NCI-H524 treated with DMSO at 0.1 percent for 48 hours (cell line): ENCODE measurements at places on chromosomes 1 and 21.

DNA sequence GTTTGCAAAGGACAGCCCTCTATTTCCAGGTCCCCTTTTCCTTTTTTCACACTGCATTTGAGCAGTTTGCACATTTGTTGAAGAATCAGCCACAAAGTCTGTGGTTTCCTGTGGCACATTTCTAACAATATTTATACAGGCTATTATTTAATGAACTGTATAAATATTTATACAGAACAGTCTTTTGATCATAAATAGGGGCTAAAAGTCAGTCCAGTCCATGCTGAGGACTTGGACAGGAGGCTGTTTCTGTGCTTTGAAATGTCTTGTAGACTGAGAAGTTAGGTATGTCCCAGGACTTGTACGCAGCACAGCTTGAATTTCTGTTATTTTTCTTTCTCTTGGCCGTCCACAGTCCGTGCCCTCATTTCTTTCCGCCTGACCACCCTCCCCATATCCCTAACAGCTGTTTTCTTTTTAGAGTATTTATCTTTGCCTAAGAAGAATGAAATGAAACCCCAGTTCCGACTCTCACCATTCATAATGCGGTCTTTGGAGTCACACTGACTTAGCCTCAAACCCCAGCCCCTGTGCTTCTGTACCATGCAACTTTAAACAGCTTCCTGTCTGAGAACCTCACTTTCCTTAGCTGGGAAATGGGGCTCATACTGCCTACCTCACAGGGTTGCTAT lies 19.7 kb downstream of the FGGY start:
- DNase-seq, result no peak

GRCh38 chr1:205715628-205716027 lies 34.4 kb downstream of the NUCKS1 start:
- DNase-seq, result no peak

DNA sequence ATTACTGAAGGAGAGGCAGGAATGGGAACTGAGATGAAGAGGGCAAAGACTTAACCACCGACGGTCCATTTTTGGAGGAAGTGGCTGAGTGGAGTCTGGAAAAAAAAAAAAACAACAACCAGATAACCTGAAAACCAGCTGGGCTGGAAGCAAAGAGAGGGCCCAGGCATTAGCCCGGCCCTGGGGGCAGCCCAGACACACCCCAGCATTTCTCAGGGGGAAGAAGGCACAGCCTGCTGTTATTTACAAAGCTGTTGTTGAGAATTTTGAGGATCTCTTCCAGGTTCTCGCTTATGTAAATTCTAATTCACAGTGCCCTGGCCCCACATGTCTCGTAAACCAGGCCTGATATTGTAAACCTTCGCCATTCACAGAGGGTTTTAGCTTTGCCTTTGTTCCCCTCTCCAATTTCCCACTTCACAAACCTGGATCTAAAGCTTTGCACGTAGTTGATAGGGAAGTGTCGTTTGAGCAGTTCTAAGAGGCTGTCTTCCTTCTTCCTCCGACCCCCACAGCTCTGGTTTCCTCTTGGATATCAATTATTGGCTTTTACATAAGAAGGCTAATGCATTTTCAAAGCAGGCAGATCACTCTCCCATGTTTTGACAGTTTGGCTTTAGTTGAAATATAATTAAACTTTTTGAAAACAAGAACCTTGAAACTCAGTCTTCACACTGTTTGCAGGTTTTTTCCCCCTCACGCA lies 161.8 kb upstream of the IRF2BP2 start:
- no peak for DNase-seq

GRCh38 chr1:154400381-154400801 lies 4.8 kb upstream of the IL6R start:
- no peak for DNase-seq

DNA sequence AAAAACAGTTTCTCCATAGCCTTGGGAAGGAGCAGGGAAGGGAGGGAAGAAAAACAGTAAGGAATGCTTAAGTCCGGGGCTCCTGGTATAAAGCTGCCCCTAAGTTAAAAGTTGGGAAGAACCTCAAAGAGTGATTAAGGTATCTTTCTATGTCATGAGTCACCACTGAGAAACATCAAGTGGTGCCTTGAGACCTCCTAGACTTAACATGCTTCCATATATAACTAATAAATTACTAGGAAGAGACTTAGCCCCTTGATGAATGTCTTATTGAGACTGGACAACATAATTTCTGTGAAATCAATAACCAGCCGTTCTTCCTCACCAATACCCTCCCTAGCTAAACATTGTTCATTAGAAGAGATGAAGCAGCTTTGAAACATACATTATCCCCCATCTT lies 121.8 kb upstream of the SLC44A3 start:
- DNase-seq, result no peak

- no peak for DNase-seq
Observed at GRCh38 chr1:247287460-247287859, 31.6 kb downstream of the VN1R5 start.

- no peak for DNase-seq
Observed at GRCh38 chr1:77889671-77890070, 1.2 kb downstream of the NEXN start.

GRCh38 chr1:27301582-27302199 lies 20.3 kb upstream of the TMEM222 start:
- DNase-seq, result no peak

DNA sequence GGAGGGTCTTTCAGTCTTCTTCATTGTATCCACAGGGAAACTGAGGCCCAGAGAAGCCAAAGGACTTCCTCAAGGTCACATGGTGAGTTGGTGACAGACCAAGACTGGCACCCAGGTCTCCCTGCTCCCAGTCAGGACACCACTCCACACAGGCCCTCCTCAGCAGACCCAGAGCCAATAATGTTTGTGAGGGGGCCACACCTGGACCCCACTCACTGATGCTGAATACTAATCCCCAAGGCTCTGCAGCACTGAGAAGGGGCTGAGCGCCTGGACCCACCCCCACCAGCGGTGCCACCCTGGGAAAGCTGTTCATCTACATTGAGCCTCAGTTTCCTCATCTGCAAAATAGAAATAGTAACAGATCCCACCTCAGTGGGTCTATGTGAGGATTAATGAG lies 79.5 kb downstream of the GLIS1 start:
- DNase-seq, result no peak

- no peak for DNase-seq
Observed at GRCh38 chr1:77958391-77958790, 20.5 kb downstream of the FUBP1 start.

DNA sequence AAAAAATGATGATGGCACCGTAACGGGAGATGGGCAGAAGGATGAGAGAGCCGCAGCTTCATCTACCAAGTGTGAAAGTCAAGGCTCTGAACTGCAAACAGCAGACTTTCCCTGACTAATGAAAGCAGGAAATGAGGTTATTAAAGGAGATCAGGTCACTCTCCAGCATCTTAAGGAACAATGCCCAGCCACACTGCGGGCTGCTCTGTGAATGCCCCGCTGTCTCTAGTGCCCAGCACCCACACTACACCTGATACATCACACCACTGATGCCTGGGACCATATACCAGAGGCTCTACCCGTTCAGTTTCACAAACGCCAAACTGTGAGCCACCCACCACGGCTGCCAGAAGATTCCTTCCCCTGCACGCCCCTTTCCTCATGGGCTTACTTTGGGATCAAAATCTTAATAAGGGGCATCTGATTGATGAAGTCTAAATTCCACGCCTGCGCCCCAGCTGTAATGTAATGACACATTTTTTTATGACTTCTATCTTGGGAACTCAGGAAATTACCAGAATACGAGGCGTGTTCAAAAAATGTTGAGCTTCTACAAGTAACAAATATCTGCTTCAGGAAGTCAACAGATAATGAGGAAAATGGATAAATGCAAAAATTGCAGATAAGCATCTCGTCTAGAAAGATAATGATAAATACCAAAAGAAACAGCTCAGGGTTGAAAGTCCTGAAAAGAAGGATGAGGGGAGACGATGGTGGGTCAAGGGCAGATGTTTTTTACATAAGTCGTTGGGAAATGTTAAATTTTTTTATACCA lies 72.0 kb downstream of the MIS18A start:
- peak; percentile 27 for DNase-seq

- DNase-seq, result no peak
Observed at GRCh38 chr1:112625696-112626095, 6.1 kb downstream of the CAPZA1 start.

- DNase-seq, result no peak
Observed at GRCh38 chr1:108575375-108575774, 15.5 kb downstream of the EEIG2 start.

DNA sequence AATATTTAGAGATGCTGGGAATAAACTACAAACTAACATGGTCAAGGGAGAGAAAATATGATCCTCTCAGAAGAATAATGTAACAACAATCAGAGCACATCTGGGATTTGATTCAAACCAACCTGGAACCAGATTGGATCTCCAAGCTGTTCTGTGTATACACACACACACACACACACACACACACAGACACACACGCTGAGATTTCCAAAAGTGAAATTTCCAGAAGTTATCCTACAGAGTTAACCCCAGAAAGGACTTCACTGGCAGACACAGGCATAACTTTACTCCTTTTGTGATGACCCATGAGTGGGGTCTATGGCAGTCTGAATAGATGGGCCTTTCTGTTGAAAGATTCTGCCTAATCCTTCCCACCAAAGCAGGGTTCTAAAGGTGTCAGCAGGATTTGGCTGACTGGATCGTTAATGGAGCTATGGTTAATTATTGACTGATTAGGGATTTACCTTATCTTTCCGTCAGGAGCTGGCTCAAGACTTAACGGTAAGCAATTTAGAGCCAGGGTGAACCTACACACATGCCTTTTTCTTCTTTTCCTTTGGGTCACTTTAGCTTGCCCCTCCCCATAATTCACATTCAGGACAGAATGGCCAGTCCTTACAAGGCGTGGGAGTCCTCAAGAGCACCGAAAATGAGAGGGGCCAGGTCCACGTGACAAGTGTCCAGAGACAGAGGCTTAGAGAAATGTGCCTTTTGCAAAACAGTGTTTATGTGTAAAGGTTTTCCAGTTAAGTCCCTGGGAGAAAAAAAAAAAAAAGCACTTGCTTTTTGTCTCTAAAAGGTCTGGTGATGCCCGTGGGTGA lies 10.9 kb upstream of the PROX1 start:
- no peak for DNase-seq

DNA sequence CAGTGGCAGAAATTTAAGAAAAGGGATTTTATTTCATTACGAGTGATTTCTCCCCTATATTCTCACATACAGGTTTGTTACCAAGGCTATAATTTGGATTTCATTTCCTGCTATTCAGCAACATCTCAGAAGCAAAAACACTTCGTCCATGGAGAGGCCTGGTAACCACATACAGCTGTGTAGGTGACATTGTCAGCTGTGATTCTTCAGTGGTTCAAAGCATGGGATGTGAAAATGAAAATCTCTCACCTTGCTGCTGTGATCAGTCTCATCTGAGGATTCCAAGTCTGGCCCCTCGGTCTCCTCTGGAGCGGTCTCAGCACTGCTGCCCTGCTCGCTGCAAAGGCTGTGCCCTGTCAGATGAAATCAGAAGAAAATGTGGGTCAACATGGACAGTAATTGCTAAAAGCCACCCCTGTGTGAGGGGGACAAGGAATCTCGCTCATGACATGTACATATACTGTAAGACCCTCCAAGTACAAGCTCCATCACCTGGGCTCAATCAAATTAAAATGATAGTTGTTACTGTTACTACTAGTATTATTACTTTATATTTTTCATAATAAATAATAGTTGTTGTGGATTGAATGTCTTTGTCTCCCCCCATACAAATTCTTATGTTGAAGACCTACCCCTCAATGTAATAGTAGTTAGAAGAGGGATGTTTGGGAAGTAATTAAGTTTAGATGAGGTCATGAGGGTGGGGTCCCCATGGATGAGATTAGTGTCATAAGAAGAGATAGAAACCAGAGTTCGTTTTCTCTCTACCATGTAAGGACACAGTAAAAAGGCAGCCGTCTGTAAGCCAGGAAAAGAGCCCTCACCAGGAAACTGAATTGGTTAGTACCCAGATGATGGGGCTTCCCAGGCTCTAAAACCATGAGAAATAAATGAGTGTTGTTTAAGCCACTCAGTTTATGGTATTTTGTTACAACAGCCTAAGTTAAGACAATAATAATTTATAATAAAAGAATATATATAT lies 126.7 kb upstream of the KRTAP19-8 start:
- no peak for DNase-seq

GRCh38 chr1:234141006-234141405 lies 232.2 kb upstream of the COA6 start:
- DNase-seq, result no peak

DNA sequence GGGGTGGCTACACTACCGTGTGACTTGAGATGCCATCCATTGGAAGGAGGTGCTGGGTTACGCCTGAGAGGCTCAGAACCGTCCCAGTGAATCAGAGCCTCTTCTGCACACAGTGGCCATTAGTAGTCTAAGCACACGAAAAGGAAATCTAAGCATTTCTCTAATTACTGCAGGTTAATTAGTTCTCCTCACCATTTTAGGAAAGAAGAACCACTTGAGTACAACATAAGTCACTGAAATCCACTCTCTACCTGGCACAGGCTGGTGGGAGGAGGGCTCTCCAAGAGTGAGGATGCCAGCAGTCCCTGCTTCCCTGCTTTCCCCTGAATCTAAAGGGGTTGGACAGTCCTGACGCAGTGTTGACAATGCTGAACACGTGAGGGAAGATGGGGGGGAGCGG lies 606.3 kb downstream of the NPHP4 start:
- DNase-seq, result no peak

DNA sequence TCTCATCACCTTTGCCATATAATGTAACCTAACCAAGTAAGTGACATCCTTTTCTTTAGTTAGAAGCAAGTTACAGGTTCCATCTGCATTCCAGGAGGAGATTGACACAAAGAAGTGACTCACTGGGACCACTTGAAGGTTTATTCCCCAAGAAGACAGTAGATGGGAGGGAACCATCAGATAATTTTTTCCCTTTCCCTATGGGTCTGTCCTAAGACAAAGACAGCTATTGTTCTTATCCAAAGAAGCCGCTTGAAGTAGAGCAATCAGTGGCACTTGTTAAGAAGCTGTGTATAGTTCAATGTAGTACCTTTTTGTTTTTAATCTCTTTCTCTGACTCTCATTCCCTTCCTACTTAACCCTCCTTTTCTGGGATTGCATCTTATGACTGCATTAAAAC lies 139.9 kb upstream of the B3GALT2 start:
- DNase-seq, result no peak

DNA sequence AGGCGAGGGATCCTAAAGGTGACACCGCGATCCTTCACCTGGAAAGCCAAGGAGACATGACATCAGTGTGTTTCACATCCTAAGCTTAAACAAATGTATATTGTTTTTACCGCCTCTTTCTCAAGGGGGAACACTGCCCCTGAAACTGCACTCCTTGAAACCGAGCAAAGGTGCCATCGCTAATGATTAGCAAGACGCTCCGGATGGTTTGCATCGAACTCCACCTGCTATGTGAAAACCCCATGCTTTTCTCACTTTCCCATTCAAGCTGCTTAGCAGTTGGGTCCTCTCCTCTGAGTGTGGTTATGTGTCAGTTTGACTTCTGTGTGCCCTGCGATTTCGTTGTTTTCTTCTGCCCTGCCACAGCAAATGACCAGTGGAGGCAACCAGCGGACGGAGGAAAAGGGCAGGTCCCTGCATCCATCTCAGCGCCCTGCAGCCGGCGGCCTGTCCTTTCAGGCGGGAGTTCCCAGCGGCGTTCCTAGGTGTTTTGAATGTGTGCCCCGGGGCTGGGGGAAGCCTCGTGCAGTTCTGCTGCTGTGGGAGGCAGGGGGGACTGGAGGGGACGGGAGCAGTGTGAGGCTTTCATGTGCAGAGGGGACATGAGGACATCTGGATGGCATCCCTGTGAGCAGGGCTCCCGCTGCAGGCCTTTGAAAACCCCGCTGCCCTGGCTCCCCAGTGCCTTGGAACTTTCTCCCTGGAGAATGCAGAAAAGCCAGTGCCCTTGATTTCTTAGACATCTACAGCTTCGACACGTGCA lies 16.1 kb downstream of the ZBTB18 start:
- DNase-seq, result no peak

GRCh38 chr1:6961905-6962477 lies 176.7 kb downstream of the CAMTA1 start:
- DNase-seq, result no peak

GRCh38 chr1:167524651-167525050 lies 6.3 kb upstream of the CD247 start:
- DNase-seq, result no peak
